Gastroesophageal sphincter (tissue), 4 donors: ENCODE measurements at places on chromosomes 4 and X. TPM values are rescaled to one million over a fixed set of nuclear protein-coding genes. Genes with fewer than 3 reads are reported as not detected.

- no peak for ATAC-seq
Observed at GRCh38 chrX:10325611-10326010, 168.8 kb downstream of the CLCN4 start.

The CNGA1 gene
- 0.40 TPM for total RNA-seq

- ATAC-seq, result no peak
Observed at GRCh38 chrX:86194758-86195157, 46.5 kb downstream of the DACH2 start.

GRCh38 chr4:151567056-151567455, 158.1 kb downstream of the FHIP1A start:
- ATAC-seq, result no peak
